ENCODE measurements at places on chromosomes 3 and 15.
A peak's percentile ranks its signal among the peaks of the same experiment; 100 is the strongest.

- peak; percentile 70 for DNase-seq
Observed at GRCh38 chr3:155018621-155019330, 61.3 kb upstream of the MME start.

DNA sequence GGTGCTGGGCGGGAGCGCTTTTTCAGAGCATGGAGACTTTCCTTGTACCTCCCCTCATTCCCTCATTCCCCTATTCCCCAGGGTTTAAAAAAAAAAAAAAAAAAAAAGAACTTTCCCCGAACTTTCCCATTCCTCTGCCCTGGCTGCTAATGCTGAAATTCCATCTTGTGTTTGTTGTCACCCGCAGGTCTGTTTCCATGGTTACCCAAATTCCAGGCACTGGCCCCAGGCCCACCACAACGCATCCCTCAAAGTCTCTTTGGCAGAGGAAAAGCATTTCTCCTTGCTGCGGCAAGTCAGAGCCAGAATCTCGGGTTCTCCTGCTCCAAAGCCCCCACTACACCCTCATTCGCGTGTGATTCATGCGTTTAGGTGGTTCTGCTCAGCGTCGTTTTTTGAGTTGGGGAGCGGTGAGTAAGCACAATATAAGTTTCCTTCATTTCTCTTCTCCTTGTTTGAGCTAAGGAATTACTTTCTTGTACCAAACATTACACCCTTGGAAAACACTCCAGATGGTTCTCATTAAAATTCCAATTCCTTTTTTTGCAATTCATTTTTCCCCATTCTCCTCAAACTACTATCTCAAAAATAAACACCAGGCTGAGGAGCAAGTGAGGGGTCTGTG, 21.6 kb downstream of the ANAPC13 start:
- peak; percentile 90 for DNase-seq

GRCh38 chr3:66465034-66465433, 35.8 kb downstream of the LRIG1 start:
- no peak for DNase-seq

- no peak for DNase-seq
Observed at GRCh38 chr3:13884851-13885703, 5.2 kb upstream of the WNT7A start.

DNA sequence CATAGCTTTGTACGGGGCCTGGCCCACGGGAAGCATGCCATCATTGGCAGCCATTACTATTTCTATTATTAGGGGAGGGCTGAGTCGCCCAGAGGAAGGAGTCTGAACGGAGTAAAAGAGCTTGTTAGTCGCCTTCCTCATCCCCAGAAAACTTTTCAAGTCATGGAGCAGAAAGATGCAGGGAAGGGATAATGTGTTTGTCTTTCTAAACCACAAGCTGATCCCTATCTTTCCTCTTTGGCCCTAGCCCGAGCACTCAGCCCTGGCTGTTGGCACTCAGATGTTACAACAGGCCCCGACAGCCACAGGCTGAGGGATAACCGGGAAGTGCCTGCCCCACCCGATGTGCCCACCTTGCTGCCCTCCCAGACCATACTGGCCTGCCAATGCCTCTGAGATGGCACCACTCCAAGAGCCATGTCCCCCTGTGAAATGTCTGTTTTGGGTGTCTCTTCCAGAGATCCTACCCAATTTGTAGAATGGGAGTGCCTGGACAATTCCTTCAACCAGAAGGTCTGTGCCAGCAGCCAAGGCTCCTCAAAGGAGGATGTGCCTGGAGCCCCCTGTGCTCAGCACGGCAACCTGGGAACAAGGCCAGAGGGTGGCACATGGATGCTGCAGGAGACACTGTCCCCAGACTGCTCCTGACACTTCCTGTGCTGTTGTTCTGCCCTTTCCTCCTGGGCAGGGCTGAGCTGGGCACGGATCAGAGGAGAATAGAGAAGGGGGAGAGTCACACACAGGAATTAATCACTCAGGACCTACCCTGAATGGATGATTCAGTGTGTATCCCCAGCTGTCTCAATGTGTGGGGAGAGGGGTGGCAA, 10.8 kb downstream of the PAK6 start:
- peak; percentile 32 for DNase-seq

- peak; percentile 49 for DNase-seq
Observed at GRCh38 chr3:184126006-184126405, 9.2 kb upstream of the EIF2B5 start.
